GM12892 (cell line): ENCODE measurements at places on chromosomes 4 and X.

GRCh38 chr4:81214144-81214880, 710 bp downstream of the PRKG2 start:
- DNase-seq: no peak

GRCh38 chr4:37008199-37008598, 236.3 kb upstream of the NWD2 start:
- no peak for DNase-seq

DNA sequence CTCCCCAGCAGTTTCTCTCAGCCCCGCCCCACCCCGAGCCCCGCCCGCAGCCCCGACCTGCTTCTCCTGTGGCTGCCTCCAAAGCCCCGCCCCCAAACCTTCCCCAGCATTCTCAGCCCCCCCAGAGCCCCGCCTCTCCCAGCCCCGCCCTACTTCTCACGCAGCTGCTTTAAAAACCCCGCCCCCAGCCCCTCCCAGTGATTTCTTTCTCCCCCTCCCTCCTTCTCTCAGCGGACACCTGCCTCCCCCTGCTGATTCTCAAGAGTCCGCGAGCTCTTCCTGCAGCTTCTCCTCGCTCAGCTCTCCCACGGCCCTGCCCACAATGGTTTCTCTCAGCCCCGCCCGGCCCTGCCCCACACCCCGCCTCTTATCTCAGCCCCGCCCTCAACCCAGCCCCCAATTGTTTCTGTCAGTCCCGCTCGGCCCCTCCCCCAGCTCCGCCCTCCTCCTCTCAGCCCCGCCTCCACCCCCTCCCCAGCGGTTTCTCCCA, 636 bp upstream of the EOLA1 start:
- peak; percentile 58 for DNase-seq

- no peak for DNase-seq
Observed at GRCh38 chr4:48752726-48753125, 27.4 kb downstream of the FRYL start.

- DNase-seq: no peak
Observed at GRCh38 chrX:10538831-10539230, 81.6 kb downstream of the MID1 start.

DNA sequence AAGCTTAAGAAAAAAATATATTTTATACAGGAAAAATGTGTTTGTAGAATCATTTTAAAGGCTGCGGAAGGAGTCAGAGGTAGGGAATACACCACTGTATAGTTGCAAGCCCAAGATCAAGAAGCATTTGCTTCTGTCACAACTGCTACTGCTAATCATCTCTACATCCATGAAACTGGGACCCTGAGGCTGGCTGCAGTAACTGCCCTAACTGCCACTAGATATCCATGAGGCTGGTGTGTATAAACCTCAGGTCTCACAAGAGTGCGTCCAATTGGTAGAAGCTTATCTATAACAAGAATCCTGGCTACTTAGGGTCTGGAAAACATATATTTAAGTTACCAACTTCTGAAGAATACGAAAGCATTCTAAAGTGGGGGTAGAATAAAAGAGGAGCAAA, 69.1 kb downstream of the RXFP1 start:
- no peak for DNase-seq

GRCh38 chrX:103628386-103629317, at the start of gene TCEAL1:
TSS of gene TCEAL1 (plus strand) at chrX:103628975. CDS start at chrX:103629917, 942 bp downstream.
- DNase-seq: no peak

GRCh38 chr4:102620697-102621497, 119.7 kb downstream of the NFKB1 start:
- no peak for DNase-seq

- no peak for DNase-seq
Observed at GRCh38 chrX:6363188-6363587, 134.5 kb upstream of the NLGN4X start.

DNA sequence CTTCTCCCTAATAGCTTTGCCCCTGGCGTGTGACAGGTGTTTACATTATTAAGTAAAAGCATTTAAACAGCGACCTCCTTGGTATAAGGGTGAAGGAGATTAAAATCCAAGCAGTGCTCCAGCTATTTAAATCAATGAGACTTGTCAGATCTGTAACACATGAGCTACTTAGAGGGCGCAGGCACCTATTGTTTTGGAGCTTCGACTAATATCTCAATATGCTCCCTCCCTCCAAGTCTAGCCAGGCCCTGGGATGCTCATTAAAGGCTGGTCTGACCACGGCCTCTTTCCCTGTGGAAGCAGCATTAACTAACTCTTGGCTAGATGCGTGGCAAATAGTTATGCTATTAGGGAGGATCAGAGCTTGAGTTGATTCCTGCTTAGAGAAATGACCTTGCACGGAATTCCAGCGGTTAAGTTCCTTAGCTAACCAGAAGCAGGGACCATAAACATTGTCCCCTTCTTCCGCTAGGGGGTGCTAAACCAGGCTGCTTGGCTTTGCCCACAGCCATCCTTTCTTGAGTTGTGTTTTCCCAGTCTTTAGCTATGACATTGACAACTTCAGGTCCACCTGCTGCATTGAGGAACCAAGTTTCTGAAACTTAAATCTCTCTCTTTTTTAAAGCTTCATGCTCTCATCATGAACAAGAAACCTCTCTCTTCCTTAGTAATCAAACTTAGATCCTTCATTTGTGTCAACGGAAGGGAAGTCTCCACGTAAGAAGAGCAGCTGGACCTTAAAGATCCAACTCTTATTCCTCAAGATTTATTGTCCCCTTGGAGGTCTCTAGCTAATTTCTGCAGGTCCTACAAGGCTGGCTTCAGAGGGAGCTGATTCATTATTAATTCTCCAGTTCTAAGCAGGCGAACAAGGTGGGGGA, 80.7 kb upstream of the IGFBP7 start:
- DNase-seq: no peak

DNA sequence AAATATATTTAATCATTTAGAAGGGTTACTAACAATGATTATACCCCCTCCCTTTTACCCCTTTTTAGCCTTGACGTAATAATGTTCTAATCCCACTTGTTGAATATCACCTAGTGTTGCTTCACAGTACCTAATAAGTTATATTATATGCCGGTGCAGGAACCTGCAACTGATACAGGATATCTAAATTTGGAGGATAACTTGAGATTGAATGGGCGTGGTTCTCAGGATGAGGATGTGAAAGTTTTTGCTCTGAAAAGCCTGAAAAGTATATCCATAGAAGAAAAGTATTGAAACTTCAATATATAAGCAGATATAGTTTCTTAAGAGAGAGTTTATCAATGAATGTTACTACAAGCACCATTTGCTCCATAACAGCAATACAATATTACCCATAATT, 59.8 kb downstream of the ZNF711 start:
- DNase-seq: no peak

- no peak for DNase-seq
Observed at GRCh38 chr4:148735432-148736155, 293.4 kb upstream of the NR3C2 start.

DNA sequence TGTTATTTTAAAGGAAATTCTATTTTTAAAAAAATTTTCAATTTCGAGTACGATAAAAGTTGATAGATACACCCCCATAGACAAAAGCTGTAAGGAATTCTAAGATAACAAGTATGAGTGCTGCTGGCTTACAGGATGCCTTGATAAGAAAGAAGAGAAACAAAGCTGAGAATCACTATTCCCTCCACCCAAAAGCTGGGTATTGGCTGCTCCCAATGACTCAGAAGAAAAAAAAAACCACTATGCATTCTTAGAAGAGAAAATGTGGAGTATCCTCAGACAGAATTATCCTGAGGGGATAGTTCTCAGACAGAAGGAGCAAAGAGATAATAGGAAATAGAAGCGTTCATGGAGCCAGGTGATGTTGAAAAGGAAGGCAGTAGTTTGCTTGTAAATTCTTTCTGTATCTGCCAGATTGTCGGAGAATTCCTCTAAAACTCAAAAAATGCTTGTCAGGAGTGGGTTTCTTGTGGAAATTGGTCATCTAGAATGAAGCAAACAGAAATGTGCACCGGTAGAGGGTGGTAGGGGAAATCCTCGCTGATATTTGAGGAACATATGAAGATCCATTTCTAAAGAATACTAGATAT, 217.5 kb upstream of the ADAMTS3 start:
- no peak for DNase-seq

DNA sequence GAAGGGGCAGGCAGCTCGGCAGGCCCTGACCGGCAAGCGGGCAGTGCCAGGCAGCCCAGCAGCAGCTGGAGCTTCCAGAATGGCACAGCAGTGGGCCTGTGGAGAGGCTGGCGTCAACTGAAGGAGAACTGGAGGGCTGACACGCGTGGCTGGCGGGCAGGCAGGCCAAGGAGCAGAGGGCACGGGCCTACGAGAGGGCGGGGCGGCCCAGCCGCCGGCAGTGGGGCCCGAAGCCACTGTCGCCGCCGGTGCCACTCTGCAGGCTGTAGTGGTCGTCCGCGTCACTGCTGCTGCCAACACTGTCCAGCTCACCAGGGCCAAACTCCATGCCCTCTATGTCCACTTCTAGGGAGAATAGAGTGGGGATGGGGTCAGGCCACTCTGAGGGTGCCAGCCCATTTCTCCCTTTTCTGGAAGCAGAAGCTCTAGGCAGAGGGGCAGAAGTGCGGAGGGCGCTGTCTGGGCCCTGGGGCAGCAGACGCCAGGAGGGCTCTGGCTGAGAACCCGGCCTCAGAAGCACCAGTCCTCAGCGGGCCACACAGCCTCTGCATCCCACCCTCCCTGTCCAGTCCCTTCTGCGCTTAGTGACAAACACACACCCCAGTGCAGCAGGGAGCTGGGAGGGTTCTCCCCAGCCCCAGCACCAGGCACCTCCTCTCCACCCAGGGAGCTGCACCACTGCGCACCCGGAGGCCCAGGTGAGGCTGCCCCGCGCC, 8.6 kb upstream of the HAUS3 start:
- peak; percentile 26 for DNase-seq

GRCh38 chrX:150880808-150881165, 17.7 kb downstream of the CD99L2 start:
- DNase-seq: no peak

GRCh38 chr4:79148369-79148768, 177.5 kb downstream of the NAA11 start:
- no peak for DNase-seq

GRCh38 chr4:11628093-11628725, 199.5 kb upstream of the HS3ST1 start:
- DNase-seq: no peak

GRCh38 chr4:76199664-76200211, 13.9 kb downstream of the SCARB2 start:
- DNase-seq: peak; percentile 26

DNA sequence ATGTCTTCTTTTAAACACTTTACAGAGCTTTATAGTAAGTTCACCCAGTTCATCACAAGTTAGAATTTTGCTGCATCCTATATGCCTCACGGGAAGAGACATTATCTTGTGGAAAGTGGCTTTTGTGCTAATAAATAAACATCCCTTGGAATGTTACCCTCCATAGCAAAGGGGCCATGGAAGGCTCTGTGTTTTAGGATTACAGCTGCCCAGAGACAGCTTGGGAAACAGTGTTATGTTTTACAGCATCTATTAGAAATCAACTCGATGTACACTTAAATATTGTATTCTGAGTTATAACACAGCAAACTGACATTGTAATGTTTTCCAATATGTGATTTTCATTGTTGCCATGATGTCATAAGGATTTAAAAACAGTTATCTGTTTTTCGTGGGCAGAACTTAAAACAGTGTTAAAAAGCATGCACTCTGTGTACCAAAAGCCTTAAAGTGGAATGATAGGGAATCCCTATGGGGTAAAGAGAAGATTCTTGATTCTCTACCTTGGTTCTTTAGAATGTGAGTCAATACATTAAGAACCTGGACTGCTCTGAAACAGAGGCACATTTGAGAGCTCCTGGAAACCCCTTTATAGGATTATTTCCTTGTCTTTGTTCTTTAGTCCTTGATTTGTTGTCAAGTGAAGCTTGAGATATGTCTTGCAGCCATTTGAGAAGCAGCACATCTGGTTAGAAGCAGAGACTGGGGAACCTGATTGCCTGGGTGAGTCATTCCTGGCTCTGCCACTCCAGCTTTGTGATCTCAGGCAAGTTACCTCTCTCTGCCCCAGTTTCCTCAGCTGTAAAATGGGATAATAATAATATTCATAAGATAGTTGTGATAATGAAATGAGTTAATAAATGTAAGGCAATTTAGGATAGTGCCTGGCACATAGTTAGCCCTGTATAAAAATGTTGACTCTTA, 41.6 kb downstream of the ARHGAP10 start:
- DNase-seq: no peak

- no peak for DNase-seq
Observed at GRCh38 chr4:130257271-130257670, 1161.3 kb downstream of the C4orf33 start.

- DNase-seq: no peak
Observed at GRCh38 chr4:128288689-128289106, 1.1 kb upstream of the PGRMC2 start.

DNA sequence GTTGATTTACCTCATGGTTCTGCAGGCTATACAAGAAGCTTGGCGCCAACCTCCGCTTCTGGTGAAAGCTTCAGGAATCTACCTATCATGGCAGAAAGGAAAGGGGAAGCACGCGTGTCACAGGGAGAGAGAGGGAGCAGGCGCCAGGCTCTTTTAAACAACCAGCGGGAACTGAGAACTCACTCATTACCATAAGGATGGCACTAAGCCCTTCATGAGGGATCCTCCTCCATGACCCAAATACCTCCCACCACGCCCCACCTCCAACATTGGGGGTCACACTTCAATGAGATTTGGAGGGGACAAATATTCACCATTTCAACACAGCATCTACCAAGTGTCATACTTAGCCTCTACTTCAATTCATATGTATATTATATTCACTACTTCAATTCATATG, 18.8 kb upstream of the TBC1D8B start:
- DNase-seq: no peak

- DNase-seq: no peak
Observed at GRCh38 chrX:135520022-135520552, 373 bp upstream of the INTS6L start.

GRCh38 chr4:152168987-152169616, 366.8 kb downstream of the FBXW7 start:
- no peak for DNase-seq

- DNase-seq: no peak
Observed at GRCh38 chr4:1609901-1610790, 74.0 kb downstream of the FAM53A start.

DNA sequence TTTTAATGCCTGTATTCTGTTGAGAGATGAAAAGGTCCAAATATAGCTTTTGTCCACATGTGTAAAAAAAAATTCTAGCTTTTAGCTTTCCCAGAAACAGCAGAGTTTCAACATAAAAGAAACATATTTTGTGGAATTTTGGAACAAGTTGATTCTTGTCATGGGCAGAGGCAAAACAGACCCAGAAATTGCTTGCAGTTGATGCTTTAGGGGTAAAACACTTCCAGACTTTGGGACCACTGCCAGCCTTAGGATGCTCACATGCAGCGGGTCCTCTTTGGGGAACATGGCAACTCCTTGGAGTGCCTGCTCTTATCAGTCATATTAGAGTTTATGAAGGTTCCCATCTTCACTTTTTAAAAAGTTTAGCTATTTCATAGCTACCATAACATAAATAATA, 30.4 kb downstream of the DCLK2 start:
- DNase-seq: no peak

- no peak for DNase-seq
Observed at GRCh38 chrX:39895218-39896110, 202.3 kb downstream of the BCOR start.

- DNase-seq: no peak
Observed at GRCh38 chr4:94238160-94238559, 30.5 kb downstream of the SMARCAD1 start.
